ENCODE measurements at places on chromosomes 6 and 20. TPM values are rescaled to one million over a fixed set of nuclear protein-coding genes. Genes with fewer than 3 reads are reported as not detected.

Gene MOXD1
- 2.3 TPM for total RNA-seq

Gene NKX2-4
- total RNA-seq = not detected

Gene SLC52A3
- 0.64 TPM for total RNA-seq

Gene RCAN2
- total RNA-seq = not detected

Gene PNLDC1
- total RNA-seq = 0.06 TPM

Gene ELOVL2
- total RNA-seq = 6.8 TPM

Gene SCUBE3
- 0.03 TPM for total RNA-seq

Gene RAMACL
- total RNA-seq = 0.20 TPM

Gene ZHX3
- 5.1 TPM for total RNA-seq

Data from A549 treated with CORT108297 at 1 μM for 4 hours (cell line).